Adrenal gland (tissue), 19 donors: ENCODE measurements at places on chromosomes 5 and 9. TPM values are rescaled to one million over a fixed set of nuclear protein-coding genes. Genes with fewer than 3 reads are reported as not detected.

GRCh38 chr5:146758938-146759337, 119.6 kb downstream of the PPP2R2B start:
- DNase-seq: no peak
- H3K27me3 ChIP-seq: no peaks in the 10 kb centered on the region
- no peak overlapping the region for H3K4me3 ChIP-seq
- no peaks in the 10 kb centered on the region for H3K36me3 ChIP-seq

GRCh38 chr9:14532456-14533115, 160.6 kb downstream of the ZDHHC21 start:
- no peaks in the 10 kb centered on the region for H3K36me3 ChIP-seq
- H3K27ac ChIP-seq: no peak overlapping the region
- no peak overlapping the region for H3K4me3 ChIP-seq
- no peaks in the 10 kb centered on the region for H3K27me3 ChIP-seq
- no peaks in the 10 kb centered on the region for H3K4me1 ChIP-seq

DNA sequence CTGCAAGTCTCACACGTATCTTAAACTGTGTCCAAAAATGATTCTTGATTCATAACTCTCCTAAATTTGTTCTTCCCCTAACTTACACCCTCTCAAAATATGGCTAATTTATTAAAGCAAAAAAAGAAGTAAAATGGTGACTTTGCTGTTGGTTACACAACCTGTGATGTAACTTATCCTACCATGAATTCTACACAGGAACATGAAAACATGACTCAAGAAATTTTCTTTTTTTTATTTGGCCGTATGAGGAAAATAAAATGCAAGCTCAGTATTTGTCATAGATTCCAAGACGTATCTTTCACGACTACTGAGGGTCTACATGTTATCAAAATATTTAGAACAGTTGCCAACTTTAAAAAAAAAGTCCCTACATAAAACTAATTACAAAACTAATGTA, 9.2 kb downstream of the LIFR start:
- no peak overlapping the region for H3K4me3 ChIP-seq
- H3K36me3 ChIP-seq: no peaks in the 10 kb centered on the region
- H3K4me1 ChIP-seq: peaks cover 31% of the 10 kb centered on the region
- no peaks in the 10 kb centered on the region for H3K27me3 ChIP-seq

- no peak for DNase-seq
- H3K36me3 ChIP-seq: no peaks in the 10 kb centered on the region
- H3K27me3 ChIP-seq: no peaks in the 10 kb centered on the region
- no peaks in the 10 kb centered on the region for H3K4me1 ChIP-seq
Observed at GRCh38 chr5:83503662-83504061, 32.1 kb downstream of the VCAN start.

GRCh38 chr5:139110526-139111168, 87.5 kb downstream of the SIL1 start:
- no peak overlapping the region for H3K4me3 ChIP-seq
- no peak overlapping the region for H3K27ac ChIP-seq
- no peaks in the 10 kb centered on the region for H3K27me3 ChIP-seq
- no peak for DNase-seq
- H3K36me3 ChIP-seq: no peaks in the 10 kb centered on the region
- peaks cover 3% of the 10 kb centered on the region for H3K4me1 ChIP-seq

DNA sequence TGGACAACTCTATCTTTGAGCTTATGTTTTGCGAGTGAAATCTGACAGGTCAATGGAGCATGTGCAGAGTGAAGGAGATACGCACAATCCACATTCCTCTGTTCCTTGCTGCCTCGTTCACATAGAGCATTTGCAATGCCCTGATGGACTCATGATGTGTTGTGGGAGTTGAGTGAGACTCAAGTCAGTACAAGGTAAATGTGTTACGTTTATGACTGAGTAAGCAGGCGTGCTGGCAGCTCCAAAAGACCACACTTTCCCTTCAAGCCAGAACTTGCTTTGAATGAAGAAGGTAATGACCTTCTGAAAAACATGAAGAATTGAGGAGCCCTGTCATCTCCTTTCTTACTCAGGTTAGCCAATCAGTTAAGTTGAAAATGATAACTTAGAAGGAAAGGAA, 477.8 kb downstream of the CTNND2 start:
- H3K27me3 ChIP-seq: no peaks in the 10 kb centered on the region
- H3K36me3 ChIP-seq: no peaks in the 10 kb centered on the region
- DNase-seq: no peak
- H3K27ac ChIP-seq: no peak overlapping the region
- no peaks in the 10 kb centered on the region for H3K4me1 ChIP-seq

DNA sequence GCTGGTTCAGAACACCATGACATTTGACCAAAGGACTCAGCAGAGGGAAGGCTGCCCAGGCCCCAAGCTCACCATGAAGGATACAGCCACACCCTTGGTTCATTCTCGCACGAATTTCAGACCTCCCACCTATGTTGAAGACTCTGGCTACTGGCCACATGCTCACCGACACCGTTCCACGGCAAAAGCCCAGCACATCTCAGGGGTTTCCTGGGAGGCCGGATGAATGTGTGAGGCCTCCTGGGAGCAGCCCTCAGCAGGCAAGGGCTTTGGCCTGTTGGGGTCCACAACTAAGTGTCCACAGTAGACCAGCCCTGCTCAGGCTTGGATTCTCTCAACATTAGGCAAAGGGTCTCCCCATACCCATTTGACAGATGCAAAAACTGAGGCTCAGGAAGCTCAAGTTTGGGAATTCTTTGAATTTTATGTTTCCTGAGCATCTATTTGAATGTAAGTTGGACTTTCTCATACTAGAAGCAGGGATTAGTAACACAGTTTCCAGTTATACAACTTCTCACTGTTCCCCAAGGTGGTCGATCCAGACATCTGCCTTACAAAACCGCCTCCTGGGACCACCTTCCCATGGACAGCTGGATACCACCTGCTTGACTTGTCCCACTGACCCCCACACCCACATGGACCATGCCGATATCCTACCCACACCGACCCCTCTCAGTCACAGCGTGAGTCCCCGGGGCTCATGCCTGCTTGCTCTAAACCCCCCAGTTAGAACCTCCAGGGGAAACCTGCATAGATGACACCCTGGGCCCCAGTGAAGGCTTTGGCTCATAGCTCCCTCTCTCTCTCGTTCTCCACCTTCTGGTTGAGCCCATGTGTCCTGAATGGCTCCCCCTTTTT, 27.9 kb downstream of the CCT5 start:
- no peak overlapping the region for H3K27ac ChIP-seq
- H3K4me1 ChIP-seq: no peaks in the 10 kb centered on the region
- DNase-seq: no peak
- no peaks in the 10 kb centered on the region for H3K27me3 ChIP-seq
- no peaks in the 10 kb centered on the region for H3K36me3 ChIP-seq
- H3K4me3 ChIP-seq: no peak overlapping the region

- H3K4me1 ChIP-seq: no peaks in the 10 kb centered on the region
- peak overlapping the region; percentile 35 for H3K27ac ChIP-seq
- DNase-seq: no peak
Observed at GRCh38 chr5:168680395-168680794, 101.2 kb upstream of the PANK3 start.

SPINK13 gene
- total RNA-seq: 16.1 TPM

DNA sequence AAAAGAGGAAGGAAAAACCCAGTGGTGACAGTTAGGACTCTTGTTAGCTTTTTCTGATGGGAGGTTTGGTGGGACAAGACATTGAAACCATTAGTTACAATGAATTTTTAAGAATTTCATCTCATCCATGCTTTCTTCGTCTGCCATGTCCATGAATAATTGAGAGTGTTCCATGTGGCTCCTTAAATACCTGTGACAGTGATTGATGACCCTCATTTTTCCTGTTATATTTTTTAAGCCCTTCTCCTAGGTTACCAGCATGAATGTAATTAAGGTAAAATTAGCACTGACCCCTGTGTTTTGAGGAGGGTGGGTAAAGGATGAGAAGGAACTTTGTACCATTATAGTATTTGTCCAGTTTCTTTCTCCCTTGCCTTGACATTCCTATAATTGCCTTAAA, 23.5 kb upstream of the PHF2 start:
- H3K27ac ChIP-seq: no peak overlapping the region
- peaks cover 14% of the 10 kb centered on the region for H3K4me1 ChIP-seq
- no peaks in the 10 kb centered on the region for H3K27me3 ChIP-seq
- DNase-seq: no peak

DNA sequence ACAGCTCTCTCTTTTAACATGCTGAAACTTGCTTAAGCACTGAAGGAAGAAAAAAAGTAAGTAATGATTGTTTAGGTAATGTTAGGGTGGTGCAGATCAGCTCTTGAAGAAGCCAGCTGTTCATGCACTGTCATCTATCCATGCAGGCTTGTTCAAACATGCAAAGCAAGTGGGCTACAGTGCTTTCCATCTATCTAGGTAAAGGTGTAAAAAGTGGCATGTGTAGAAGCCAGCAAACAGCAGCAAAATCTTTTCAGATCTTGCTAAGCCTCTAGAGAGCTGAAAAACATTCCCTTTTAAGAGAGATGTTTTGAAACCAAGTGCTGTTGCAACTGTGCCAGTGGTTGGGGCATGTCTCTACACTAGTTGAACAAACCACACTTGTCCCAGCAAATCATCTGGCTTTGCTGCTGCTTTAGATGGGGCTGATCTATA, 214.4 kb downstream of the EFNA5 start:
- no peak for DNase-seq
- H3K27ac ChIP-seq: no peak overlapping the region
- no peaks in the 10 kb centered on the region for H3K27me3 ChIP-seq

GRCh38 chr5:43039471-43040286, 440 bp downstream of the ANXA2R start:
- H3K27ac ChIP-seq: peak overlapping the region; percentile 14
- H3K4me1 ChIP-seq: no peaks in the 10 kb centered on the region
- H3K4me3 ChIP-seq: peak overlapping the region; percentile 54
- DNase-seq: peak; percentile 66
- no peaks in the 10 kb centered on the region for H3K36me3 ChIP-seq

SLC36A1 gene
- 7.6 TPM for total RNA-seq
